Right cardiac atrium (tissue), 5 donors: ENCODE measurements at places on chromosomes 5 and 9.

DNA sequence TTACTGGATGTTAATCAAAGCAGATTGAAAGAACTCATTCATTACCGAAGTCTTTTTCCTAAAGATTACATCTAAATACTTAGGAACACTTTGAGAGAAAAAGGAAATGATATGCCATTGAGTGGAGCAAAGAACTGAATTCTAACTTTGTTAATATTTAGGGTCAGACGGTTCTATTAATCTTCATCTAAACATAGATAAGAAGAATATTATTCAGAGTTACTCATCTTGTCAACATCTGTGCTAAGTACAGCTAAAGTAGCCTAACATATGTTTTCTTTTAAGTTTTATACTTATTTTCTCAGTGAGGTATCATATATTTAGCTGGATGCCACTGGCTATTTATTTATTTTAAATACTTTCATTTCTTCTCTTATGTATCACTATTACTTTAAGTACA lies 1763.7 kb downstream of the EFNA5 start:
- DNase-seq = no peak

DNA sequence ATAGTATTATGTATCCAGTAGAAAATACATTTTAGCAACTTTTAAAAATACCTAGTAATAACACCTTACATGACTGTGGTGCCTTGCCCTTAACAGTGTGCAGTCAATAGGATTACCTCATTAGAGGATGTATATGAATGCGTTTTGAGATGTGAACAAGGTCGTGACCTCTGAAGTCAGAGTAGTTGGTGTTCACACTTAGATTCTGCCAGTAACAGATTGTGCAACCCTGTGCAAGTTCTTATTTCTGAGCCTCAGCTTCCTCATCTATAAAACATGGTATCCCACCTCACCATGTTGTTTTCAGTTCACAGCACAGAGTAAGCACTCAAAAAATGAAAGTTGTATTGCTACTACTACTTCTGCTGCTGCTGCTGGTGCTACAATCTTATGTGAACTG lies 347.3 kb downstream of the KDM4C start:
- no peak for DNase-seq

DNA sequence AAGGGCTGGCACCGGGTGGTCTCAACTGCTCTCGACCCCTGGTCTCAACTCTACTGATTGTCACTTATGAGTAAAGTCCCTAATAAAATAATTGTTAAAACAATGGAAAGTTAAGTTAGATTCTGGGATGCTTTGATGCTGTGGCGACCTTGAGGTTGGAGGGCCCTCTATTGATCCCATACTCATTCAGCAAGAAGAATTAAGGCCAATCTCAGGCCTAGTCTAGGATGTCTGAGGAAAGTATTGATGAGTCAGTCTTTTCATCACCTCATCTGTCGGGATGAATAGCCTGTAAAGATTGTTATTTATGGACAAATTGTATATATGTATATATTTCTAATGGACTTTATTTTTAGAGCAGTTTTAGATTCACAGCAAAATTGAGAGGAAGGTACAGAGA lies 50.8 kb downstream of the WDR36 start:
- DNase-seq = no peak

GRCh38 chr9:20570756-20571155 lies 51.5 kb downstream of the MLLT3 start:
- DNase-seq = no peak

DNA sequence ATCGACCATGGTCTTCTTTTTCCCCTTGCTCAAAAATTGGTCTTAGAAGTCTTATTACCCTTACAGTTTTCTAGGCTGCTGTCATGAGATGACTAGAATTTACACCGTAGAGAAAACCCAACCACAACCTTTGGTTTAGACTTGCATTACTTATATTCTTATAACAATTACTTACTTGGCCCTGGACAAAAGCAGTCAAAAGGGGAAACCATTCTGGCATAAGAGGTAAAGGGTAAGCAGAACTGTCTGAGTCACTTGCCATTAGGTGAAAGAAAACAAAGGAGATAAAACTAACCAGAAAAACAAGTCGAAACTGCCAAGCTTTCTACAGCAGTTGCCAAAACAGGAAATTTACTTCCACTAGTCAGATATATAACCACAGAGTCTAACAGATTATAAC lies 17.9 kb downstream of the TMEM245 start:
- no peak for DNase-seq
